ENCODE measurements at places on chromosomes 5 and 9.

- no peak for DNase-seq
Observed at GRCh38 chr5:113022661-113023060, 46.1 kb downstream of the DCP2 start.

DNA sequence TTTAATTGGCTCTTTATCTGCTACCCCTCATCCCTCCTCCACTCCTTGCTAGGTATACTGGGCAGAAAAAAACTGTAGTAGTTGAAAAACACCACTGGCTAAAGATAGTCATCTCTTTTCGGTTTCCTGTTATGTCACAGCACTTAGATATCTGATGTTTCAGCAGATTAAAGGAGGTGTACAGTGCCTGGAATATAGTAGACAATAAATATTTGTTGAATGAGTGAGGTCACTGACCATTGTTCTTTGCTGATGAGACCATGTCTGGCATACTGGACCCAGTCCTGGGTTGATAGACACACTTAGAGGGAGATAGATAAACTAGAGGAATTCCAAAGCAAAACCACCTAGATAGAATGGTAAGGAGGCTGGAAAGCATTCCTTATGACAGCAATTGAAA is 3.2 kb downstream of the GRPEL2 start:
- no peak for DNase-seq

DNA sequence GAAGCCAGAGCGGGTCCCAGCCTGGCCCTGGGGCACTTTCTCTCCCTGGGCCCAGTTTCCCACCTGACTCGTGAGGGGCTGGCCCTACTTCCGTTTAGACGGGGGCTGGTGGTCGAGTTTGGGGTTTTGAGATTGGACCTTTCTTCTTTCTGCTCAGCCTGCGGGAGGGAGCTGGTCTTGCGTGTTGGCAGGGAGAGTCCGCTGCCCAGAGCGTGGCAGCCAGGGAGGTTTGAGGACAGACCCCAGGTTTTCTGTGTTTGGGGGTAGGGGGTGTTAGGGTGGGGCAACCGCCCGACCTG is 6.0 kb upstream of the PITX1 start:
- no peak for DNase-seq

- no peak for DNase-seq
Observed at GRCh38 chr5:140672455-140673186, 755 bp downstream of the DND1 start.

DNA sequence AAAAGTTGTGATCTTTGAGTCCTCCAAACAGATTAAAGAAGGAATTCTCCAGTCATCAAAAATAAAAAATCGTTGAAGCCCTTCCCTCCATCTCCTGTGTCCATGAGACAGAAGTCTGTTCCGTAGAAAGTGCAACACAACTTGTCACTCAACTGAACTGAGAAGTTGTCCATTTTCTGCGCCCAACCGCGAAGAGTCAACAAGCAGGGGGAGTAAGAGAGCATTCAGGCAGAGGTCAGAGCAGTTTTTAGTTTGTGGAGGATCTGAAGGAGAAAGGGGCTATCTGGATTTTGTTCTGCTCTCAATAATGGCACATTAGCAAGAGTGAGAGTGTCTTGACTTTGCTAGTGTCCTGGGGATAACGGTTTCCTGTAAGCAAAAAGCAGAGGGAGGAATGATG is 303.9 kb downstream of the ICE1 start:
- no peak for DNase-seq

- DNase-seq: peak; percentile 46
Observed at GRCh38 chr5:172714491-172715420, 56.2 kb downstream of the DUSP1 start.

DNA sequence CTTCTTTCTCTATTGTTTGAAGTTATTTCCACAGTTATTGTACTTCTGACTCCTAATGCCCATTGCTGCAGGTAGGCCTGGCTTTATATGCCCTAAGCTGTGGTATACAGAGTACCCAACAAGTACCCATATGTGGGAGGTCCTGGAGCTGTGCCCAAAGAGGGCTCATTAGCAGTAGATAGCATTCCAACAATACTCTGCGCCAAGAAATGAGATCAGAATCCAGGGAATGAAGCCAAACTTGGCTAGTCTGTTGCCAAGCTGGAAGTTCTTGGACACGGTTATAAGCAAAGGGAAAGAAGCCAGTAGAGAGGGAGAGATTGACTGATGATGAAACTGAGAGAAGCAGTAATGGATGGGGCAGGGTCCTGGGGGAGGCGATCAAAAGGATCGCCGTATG is 29.7 kb upstream of the FAM169A start:
- no peak for DNase-seq

GRCh38 chr9:127309715-127310114 is 45.1 kb downstream of the GARNL3 start:
- no peak for DNase-seq

DNA sequence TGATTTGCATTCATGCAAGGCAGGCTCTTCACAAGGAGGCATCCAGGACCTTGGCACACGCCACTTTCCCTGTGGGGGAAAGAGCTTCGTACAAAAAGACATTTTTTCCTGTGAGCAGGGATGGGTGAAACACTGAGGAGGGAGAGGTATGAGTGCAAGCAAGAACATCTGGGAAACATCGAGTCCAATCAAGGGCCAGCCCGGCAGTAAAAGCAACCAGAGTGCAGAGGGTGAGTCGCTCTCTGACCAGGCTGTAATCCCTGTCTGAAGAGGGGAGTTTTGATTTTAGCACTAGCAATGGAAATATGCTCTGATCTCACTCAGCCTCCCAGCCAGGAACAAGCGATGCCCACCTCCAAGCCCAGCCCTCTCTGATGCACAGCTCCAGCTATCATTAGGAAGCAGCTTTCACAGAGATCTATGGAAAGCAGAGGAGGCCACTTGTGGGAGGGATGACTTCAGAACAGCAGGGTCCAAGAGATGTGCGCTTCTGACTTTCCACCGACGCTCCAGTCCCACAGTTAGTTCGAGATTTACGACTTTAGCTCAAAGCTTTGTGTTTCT is 211.0 kb upstream of the ADAMTS16 start:
- DNase-seq: no peak

DNA sequence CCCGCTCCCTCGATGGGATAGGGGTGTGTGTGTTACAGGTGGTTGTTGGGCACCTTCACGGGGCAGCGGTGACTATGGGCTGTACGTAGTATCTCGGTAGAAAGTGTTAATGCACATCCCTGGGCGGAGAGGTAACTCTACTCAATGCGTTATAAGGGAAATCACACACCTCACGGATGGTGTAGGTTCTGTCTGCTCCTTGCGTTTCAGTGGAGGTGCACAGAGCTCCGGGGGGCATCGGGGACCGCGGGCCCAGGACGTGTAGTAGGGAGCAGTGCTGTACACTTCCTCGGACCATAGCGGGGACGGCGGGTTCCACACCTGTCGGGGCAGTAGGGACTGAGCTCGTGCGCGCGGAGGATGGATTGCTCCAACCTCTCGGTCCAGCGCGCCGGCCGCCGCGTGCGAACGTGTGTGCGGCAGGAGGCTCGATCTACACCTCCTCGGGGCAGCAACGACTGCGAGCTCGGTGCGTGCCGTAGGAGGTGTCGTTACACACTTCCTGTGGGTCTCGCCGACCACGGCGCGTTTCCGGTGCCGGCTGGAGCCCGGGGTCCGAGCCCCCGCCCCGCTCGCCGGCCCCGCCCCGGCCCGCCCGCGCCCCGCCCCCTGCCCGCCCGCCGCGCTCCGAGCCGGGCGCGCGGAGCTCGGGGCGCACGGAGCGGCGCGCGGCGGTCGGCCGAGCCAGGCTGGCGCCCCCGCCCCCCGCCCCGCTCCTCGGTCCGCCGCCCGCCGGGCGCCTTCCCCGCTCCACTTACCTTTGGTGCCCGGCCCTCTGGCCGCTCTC is at the start of gene KIAA1958:
Gene KIAA1958, plus strand, starts transcription at position 607 of the 787 bp plus-strand sequence. CDS start 87,254 bp downstream, outside the sequence.
- DNase-seq: peak; percentile 74

DNA sequence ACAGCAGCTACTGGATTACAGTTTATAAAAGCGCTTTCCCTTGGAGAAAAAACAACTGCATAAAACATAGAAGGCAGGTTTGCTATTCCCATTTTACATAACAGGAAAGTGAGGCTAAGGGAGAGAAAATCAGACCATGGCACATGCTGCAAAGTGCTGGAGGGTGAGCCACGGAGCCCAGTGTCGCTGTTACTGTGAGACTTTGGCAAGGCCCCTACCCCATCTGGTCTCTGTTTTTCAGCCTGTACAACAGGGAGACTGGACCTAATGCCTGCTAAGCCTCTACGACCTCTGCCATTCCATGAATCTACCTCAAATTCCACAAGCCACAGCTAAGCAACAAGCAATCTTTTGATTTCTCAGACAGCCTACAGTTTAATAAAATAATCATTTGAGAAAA is 139.2 kb downstream of the GABBR2 start:
- DNase-seq: no peak

- no peak for DNase-seq
Observed at GRCh38 chr5:95927927-95928723, 33.5 kb downstream of the ELL2 start.

DNA sequence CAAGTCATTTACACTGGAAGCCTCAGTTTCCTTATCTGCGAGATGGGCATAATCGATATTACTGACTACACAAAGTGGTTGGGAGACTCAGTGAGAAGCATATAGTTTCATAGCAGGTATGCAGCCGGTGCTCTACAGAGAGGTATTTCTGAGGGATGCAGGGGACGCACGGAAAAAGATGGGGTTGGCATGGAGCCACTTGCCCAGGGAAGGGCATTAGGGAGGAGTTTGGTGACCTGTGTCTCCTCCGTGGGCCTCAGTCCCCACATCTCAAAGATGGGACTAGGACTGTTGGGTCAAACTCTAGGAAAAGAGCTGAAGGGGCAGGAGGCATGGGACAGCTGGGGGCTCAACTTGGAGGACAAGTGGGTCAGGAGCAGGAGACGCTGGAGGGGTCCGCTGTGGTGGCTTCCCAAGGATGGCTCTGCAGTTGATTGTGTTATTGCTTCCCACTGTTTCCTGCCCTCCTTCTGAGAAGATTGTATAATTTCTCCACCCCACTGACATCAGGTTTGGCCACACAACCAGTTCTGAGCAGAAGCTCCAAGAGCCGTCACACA is 158.6 kb upstream of the ALDH1B1 start:
- DNase-seq: no peak

DNA sequence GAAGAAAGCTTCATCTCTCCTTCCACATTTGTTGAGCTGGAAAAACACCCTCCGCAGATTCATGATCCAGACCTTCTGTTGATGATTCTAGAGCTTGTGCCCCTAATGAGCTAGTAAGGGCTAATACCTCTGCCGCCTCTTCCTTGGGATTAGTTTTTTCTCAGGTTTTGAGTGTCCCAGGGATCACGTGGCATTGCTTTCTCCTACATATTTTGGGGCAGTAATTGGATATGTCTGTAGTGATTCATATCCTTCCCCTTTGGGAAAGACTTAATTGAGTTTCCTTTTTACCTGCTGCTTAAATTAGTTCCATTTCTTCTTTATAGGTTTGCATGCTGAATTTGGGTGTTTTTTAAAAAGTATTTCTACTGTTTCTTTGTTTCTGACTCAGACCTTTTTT is 143.9 kb downstream of the GOLPH3 start:
- no peak for DNase-seq

- DNase-seq: no peak
Observed at GRCh38 chr9:105908069-105908468, 213.7 kb downstream of the TMEM38B start.

DNA sequence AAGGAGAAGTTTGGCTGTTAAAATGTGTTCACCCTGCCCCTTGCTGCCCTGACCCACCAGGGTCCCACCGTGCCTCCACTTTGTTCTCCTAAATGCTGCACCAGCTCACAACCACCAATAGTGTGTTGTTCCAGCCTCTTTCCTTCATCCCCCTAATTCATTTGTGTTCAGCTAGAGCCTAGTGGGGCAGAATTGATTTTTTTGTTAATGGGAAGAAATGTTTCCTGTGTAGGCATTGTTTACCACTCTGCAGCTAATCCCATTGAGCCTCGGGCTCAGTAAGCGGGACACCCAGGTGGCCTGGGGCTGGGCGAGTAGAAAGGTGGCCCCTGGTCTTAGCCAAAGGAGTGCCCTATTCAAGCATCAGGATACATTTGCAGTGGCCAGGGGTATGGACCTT is 127.6 kb downstream of the MVB12B start:
- DNase-seq: no peak

GRCh38 chr9:78144663-78145377 is 91.1 kb upstream of the CEP78 start:
- DNase-seq: no peak

DNA sequence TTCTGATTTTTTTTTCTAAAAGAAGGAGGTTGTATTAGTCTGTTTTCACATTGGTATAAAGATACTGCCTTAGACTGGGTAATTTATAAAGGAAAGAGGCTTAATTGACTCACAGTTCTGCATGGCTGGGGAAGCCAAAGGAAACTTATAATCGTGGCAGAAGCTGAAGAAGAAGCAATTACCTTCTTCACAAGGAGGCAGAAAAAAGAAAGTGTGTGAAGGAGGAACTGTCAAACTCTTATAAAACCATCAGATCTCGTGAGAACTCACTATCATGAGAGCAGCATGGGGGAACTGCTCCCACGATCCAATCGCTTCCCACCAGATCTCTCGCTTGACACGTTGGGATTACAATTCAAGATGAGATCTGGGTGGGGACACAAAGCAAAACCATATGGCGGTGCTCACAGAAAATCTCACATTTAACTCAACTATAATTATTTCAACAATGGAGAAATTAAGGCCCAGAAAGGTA is 27.1 kb downstream of the DPYSL3 start:
- no peak for DNase-seq

- DNase-seq: no peak
Observed at GRCh38 chr5:162209005-162209605, 141.5 kb downstream of the GABRG2 start.

DNA sequence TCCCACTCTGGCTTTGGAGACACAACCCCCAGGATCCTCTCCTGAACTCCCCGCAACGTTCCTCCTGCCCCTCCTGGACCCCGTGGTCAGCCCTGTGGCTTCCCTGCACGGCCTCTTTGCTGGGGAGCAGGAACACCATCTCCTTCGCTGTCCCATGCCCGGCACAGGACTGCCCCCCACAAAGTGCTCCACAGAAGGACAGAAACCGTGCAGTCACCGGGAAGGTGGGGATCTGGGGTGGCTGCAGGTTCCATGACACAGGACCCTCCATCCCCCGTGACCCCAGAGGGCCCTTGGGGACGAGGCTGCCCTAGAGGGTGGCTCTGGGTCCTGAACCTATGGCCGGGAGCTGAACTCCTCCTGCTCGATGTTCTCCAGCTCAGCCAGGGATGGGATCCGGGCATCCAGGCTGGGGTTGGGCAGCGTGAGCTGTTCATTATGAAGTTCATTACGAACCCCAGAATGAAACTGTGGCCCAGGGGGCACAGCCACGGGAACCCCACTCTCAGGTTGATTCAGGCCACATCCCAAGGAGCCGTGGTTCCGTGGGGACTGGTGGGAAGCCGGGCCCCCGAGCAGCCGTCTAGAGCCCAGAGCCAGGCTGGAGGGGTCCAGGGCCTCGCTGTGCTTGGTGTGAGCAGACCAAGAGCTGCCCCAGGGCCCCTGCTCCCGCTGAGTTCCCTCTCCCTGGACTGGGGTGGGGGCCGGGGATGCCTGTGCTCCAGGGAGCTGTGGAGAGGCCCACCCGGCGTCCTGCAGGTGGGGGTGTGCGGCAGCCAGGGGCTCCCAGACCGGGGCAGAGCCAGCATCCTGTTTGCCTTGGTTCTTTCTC is 684 bp upstream of the SLC6A19 start:
- no peak for DNase-seq

- no peak for DNase-seq
Observed at GRCh38 chr5:14041528-14042192, 97.2 kb upstream of the DNAH5 start.

GRCh38 chr5:127072861-127073846 is at the start of gene C5orf63:
Gene C5orf63, minus strand, starts transcription at chr5:127073502. Its CDS starts 14,507 bp downstream, at chr5:127058995.
- peak; percentile 63 for DNase-seq

GRCh38 chr9:121266906-121267650 is 884 bp upstream of the GSN start:
- no peak for DNase-seq

All from activated effector memory CD4-positive, alpha-beta T cell treated with Interleukin-2 at 50 U/mL for 16 hours (primary cell).